ENCODE measurements at places on chromosomes 16 and 17.
A peak's percentile ranks its signal among the peaks of the same experiment; 100 is the strongest.

DNA sequence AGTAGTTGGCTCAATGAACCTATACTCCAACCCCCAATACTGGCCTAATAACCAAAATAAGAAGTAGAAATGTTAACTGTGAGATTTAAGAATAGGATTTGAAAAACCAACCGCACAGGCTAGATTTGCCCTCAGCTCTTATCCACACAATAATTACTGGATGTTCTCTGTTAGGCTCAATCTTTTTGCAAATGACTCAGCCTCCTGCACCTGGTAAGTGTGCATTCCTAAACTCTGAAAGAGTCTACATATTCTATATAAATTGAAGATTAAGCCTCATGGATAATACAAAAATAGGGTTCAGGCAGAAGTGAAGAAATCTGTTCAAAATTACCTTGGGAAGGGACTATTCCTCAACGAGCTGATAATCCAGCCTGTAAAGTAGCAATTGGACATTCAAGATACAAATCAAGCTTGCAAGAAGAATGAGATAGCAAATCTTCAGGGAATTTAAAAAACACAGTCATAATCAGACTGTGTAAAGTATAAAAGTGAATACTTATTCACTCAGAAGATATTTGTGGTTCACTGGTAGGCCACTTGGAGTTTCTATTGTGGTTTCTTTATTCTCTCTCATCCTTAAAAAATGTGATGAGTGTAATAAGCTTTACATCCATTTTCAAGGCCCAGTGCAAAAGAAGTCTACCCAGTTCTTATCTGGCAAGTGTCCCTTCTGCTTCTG is 931.9 kb upstream of the SOX9 start:
- DNase-seq, result peak; percentile 72

DNA sequence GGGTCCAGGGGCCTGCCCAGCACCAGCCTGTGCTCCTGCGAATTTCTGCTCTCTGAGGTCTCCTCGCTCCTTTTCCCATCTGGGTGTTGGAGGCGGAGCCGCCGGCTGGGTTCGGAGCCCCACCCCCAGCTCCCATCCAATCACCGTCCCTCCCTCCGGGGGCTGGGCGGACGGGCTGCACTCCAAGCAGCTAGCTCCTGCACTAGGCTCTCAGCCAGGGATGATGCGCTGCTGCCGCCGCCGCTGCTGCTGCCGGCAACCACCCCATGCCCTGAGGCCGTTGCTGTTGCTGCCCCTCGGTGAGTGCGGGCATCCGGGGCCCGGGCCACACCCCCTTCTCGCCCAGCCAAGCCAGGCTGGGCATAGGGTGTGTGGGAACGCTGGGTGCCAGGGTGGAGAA is at the start of gene NRN1L:
Gene NRN1L, plus strand, starts transcription at position 202 of the 400 bp plus-strand sequence. Its CDS starts 19 bp downstream, at position 221.
- DNase-seq, result peak; percentile 84

DNA sequence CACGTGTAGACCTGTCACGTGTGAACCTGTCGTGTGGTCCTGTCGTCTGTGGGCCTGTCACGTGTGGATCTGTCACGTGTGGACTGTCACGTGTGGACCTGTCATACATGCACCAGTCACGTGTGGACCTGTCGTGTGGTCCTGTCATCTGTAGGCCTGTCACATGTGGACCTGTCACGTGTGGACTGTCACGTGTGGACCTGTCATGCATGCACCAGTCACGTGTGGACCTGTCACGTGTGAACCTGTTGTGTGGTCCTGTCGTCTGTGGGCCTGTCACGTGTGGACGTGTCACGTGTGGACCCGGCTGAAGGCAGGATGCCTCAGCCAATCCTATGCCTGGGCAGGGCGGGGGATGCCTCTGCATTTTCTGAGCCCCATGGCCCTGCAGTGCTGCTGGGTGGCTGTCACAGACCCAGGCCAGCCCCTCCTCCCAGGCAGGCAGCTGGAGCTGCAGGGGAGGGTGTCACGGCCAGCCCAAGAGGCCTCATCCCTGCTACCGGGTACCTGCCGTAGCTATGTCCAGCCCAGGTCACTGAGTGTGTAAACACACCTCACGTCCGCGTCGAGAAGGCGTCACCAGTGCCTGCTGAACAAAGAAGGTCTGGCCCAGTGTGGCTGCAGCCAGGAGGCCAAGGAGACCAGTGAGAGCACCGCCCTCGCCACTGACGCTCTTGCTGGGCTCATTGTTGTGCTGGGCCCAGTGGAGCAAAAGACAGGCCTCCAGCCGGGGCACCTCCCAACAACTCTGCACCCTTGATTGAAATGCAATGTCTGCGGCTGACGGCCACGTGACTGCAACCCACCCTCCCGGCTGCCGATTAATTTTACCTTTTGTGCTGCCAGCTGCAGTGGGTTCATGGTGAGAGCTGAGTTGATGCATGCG is 18.6 kb upstream of the ACSF3 start:
- no peak for DNase-seq

GRCh38 chr17:83100220-83100852 is 20.9 kb downstream of the METRNL start:
- no peak for DNase-seq

DNA sequence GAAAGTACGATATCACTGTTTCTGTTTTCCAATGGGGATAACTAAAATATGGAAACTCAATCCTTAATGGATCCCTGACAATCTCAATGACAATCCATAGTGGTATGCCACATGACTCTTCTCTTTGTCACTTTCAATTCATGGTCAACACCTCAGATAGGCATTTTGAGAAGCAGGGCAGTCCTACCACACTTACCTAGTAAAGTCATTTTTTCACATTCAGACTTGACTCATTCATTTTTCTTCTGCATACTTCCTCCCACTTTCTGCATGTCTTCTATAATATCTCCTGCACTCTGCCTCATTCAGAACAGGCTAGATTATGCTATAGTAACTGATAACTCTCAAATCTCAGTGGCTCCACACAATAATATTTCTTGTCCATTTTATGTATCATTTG is 117.5 kb downstream of the FTO start:
- no peak for DNase-seq

GRCh38 chr16:27945233-27945973 is 118.1 kb downstream of the GSG1L start:
- no peak for DNase-seq

- DNase-seq, result no peak
Measured at GRCh38 chr16:49504626-49505025, 131.0 kb downstream of the C16orf78 start.

- no peak for DNase-seq
Measured at GRCh38 chr17:6638046-6638908, 2.2 kb downstream of the KIAA0753 start.

DNA sequence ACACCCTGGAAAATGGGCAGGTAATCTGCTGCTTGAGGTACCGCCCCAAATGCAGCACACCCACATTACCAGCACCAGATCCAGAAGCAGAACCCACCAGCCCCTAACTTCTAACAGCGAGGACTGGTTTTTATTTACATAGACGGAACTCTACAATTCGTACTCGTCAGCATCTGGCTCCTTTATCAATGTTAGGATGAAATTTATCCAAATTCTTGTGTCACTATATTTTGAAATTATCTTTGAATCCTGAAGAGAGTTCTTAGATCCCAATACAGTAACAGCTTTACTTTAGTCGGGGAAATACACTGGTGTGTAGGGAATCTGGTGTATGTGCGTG is 332 bp upstream of the ALG1 start:
- DNase-seq, result no peak

DNA sequence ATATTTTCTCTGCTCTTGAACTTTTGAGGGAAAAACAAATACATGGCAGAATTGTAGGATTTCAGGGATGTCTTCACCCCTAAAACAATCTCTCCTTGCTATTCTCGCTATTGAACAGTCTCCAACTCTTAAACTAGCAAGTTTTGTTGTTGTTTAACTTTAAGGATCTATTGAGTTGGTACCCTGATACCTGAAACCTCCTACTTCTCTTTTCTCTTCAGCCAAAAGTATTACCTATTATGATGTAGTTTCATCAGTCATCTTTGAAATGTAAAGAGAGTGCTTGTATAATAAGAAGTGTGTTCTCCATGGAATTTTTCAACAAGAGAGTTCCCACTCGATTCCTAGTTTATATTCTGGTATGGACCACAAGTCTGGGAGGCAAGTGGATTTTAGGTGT is 211.6 kb upstream of the TBX2 start:
- no peak for DNase-seq

DNA sequence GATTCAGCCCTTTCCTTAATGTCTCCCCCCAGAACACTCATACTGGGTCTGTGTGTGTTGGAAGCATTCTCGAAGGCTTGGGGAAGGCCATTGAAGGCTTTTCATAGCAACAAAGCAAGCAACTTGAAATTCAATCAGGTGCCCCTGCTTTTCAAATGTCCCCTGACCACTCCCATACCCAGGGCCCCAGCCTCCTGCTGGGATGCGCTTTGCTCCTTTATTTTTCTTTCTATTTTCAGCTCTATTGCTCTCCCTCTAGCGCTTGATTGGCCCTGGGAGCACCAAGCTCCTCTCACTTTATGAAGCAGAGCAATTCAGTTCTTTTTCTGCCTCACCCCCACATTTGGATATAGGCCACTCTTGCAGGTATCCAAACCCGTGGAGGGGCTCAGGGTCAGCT is 92.0 kb downstream of the WSCD1 start:
- DNase-seq, result no peak

DNA sequence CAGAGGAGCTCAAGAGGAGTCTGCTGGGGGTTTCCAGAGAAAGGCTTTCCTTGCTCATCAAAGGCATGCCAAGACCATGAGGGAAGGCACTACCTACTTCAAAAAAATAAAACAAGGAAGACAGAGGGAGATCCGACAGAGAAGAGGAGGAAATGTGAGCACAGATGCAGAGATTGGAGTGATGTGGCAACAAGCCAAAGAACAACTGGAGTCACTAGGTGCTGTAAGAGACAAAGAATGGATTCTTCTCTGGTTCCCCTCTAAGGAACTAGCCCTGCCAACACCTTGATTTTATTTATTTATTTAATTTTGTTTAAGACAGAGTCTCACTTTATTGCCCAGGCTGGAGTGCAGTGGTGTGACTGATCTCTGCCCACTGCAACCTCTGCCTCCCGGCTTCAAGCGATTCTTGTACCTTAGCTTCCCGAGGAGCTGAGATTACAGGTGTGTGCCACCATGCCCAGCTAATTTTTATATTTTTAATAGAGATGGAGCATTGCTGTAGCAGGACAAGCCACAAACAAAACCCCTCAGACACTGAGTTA is 13.8 kb upstream of the ACSF2 start:
- no peak for DNase-seq

- no peak for DNase-seq
Measured at GRCh38 chr17:49130891-49131290, 1.7 kb upstream of the B4GALNT2 start.

Measured in brain microvascular endothelial cell (primary cell).